CD4-positive, alpha-beta T cell treated with Interferon gamma for 1 hour (primary cell): ENCODE measurements at places on chromosomes 6 and 20.

DNA sequence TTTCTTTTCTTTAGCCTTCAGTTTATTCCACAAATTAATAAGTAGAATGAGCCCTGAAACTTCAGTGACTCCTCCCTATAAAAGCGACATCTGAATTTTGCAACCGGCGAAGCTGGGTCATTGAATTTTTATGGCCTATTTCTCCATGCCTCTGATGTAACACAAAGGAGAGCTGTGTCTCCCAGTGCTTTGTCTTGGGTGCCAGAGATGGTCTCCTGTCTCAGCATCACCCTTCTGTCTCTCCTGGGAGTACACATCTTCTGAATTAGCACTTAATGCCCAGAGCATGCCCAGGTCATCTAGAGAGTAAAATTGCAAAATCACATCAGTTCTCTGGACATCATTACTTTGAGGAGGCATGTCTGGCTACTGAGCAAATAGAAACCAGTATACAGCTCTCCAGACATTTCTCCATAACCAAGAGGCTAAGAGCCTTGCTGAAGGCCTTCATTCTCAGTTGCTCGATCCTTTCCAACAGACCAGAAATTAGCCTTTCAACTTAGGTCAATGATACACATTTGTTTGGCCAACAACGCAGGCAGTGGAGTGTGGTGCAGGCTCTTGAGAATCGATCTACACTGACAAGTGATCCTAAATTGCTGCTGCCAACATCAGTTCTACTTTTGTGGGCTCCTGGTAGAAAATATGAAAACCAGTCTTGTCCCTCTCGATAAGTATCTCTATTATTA is 176.0 kb upstream of the FOXQ1 start:
- DNase-seq: no peak

DNA sequence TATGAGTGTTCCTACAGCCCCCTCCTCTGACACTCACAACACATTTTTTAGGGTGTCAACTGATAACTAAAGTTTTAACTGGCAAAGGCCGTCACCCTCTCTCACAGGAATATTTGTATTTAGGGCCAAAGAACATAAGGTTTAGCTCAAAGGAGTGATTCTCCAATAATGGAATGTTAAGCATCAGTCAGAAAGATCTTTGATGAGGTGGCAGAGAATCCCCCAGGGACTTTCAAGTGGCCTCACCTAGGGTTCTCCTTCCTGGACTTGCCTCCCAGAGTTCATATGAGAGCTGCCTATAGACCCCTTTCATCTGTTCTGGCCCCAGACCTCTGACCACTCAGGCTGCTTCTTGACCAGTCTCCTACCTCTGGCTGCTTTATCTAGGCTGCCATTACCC is 7.4 kb upstream of the SCUBE3 start:
- no peak for DNase-seq

DNA sequence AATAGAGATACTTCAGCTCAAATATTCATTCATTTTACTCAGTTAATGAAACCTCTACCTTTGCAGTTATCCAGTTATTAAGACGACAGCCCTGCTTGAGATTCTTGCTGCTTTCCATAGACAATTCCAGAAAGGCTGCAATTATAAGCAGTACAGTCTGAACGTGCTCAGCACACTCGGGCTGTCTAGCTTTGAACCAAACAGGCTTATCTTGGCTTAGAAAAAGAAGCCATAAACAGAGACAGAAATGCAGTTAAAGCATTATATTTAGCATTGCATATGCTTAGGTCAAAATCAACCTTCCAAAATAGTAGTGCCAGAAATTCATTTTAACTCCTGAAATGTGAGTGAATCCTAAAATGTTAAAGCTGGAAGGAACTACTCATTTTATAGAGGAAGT is 204.1 kb upstream of the KCNQ5 start:
- no peak for DNase-seq

DNA sequence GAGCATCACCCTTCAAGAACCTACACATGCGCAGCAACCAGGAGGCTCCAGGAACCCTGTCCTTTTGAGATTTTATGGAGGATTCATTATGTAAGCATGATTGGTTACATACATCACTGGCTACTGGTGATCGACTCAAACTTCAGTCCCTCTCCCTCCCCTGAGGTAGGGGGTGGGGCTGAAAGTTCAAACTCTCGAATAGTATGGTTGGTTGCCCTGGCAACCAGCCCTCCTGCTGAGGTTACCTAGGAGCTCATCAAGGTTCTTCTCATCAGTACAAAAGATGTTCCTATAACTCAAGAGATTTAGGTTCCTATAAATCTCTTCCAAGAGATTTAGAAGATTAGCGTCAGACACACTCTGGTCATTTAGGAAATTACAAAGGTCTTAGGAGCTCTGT is 21.9 kb upstream of the ZSCAN9 start:
- no peak for DNase-seq

DNA sequence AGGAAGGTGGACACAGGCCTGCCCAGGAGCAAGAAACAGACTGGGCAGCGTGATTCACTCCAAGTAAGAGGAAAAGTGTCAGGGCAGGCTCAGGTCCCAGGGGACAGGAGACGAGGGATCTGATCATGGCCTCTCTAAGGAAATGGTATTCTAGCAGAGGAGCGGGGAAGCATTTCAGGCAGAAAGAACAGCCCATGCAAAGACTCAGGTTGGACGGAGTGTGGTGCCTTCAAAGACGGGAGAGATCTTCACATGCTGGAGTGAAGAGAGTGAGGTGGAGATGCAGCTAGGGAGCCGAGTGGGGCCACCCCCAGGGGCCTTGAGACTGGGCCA is 161.1 kb downstream of the SYCP2 start:
- DNase-seq: no peak

- DNase-seq: no peak
These were observed 1303.9 kb upstream of the GJE1 start for GRCh38 chr6:140828856-140829255.

- DNase-seq: no peak
These were observed 968.7 kb upstream of the ADGRB3 start for GRCh38 chr6:67666177-67666964.
